ENCODE measurements at places on chromosomes 4 and X. TPM values are rescaled to one million over a fixed set of nuclear protein-coding genes. Genes with fewer than 3 reads are reported as not detected.
A peak's percentile ranks its signal among the peaks of the same experiment; 100 is the strongest.

Gene AASDH
- 12.9 TPM for total RNA-seq

Gene VCX2
- total RNA-seq, result not detected

Gene RGN
- not detected for total RNA-seq

Gene HHIP
- 2.7 TPM for total RNA-seq

Gene SPACA5
- not detected for total RNA-seq

Gene TNIP3
- total RNA-seq, result not detected

Gene LAMP2
- 27.7 TPM for total RNA-seq

Gene PIM2
- 163 TPM for total RNA-seq

Gene FRMPD3
- total RNA-seq, result 0.26 TPM

GRCh38 chr4:190014771-190015537 lies 12.1 kb downstream of the FRG2 start:
- peak; percentile 52 for DNase-seq

DNA sequence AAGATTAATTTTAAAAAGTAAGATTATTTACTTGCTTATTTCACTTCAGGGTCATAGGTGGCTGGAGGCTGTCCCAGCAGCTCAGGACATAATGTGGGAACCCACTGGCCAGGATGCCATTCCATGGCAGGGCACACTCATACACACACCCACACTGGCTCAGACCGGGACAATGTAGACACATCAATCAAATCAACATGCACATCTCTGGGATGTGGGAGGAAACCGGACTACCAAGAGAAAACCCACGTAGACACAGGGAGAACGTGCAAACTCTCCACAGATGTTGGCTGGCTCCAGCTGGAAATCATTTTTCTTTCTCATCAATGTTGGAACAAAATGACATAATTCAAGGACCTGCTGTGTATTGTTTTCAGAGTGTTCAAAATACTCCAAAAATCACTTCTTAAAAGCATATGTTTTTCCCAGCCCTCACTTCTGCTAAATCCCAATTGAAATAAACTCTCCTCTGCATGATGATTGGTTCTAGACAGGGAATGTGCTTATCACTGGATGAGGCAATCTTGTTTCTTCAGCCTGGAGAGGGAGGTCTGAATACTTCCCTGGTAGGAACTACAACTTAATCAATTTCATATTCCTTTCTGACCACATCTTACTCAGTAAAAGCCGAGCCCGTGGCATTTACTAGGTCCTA lies 18.6 kb upstream of the CPE start:
- no peak for DNase-seq

- DNase-seq, result no peak
Measured at GRCh38 chr4:151403656-151404055, 5.3 kb upstream of the FHIP1A start.

GRCh38 chrX:13487731-13488505 lies 81.5 kb upstream of the EGFL6 start:
- DNase-seq, result peak; percentile 54

DNA sequence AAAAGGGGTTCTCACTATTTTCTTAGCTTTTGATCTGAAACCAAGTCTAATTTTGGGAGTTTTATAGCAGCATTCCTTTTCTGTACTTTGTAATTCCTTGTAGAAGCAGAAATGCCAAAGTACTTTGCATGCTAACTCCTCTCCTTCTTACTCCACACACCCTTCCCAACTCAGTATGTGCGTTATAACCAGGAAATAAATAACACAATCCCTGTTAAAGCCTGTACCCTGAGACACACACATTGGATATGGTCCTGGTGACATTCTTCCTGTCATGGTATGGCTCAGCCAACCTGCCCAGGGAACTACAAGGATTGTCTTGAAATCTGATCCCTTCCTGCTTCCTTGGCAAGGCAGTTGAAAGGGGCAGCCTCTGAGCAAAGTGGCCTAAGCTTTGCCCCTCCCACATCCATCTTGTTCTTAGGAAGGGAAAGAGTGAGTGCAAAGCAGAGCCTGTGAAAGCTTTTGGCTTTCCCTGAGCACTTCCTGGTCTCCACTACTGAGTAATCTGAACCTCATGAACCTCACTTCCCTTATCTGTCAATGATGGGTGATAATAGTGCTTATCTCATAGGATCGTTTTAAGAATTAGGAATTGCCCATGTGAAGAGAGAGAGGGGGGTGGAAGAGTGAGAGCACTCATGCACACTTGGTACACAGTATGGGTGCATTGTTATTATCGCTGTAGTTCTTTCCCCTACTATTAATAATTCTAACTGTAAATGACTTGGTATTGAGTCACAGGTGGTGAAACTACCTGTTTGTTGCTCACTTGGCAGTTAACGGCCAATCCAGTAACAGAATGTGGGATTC lies 109.3 kb downstream of the AFF2 start:
- peak; percentile 64 for DNase-seq

- DNase-seq, result no peak
Measured at GRCh38 chrX:1281521-1281920, 12.9 kb downstream of the CSF2RA start.

GRCh38 chrX:56248492-56248891 lies 16.3 kb downstream of the KLF8 start:
- DNase-seq, result peak; percentile 34

- DNase-seq, result no peak
Measured at GRCh38 chr4:164616961-164617360, 137.0 kb upstream of the SMIM31 start.

DNA sequence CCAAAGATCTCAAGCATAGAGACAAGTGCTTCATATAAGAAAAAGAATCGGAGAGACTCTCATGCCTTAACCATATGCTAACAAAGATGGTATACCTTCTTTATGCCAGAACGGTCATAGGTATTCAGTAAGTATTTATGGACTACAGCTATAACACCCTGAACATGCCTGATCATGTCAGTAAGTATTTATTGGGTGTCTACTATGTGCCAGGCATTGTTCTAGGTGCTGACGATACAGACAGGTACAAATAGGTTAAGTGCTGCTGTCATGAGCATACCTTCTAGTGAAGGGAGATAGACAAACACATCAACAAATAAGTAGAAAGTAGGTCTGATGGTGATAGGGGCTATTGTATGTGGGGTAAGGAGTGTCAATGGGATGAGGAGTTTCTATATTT lies 9.5 kb upstream of the MID1 start:
- DNase-seq, result no peak

DNA sequence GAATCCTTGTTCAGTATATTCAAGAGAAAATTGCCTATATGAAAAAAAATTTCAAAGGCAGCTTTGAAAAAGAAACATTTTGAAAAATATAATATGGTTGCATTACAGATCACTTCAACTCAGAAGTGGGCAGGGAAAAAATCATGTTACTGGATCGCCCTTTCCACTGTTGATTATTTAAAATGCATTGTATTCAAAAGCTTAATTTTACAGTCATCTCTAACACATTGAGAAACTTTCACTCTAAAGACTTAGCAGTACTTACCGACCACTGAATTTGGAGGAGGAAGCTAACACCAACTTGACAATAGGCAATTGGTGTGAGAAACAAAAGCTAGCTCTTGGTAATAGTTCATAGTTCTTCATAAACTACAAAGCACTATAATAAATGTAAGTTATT lies 101.9 kb downstream of the CEP135 start:
- DNase-seq, result no peak

GRCh38 chrX:71095981-71096759 lies 519 bp downstream of the FOXO4 start:
- DNase-seq, result no peak

DNA sequence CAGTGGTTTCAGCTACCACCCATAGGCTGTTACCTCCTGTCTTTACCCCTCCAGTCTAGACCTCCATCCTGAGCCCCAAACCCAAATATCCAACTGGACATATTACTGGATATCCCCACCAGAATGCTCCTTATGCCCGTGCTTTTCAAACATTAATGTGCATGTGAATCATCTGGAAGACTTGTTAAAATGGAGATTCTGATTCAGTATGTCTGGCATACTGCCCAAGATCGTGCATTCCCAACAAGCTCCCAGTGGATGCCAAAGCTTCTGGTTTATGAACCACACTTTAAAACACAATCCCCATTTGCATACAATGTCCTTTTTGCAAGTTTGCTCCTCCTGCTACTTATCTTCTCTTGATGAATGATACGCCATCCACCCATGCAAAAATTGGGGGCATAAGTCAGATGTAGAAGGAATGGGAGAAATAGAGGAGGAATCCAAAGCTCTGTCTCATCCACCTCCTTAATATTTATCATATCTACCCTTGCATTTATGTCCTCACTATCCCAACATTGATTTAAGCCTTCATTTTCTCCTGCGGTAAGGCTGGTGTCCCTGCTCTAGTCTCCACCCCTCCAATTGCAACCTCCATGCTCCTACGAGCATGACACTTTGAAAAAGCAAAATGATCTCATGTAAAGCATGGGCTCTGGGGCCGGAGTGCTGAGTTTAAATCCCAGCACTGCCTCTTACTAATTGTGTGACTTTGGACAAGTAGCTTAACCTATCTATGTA lies 7.4 kb upstream of the PGRMC1 start:
- no peak for DNase-seq

GRCh38 chr4:168609369-168609768 lies 112.5 kb downstream of the PALLD start:
- DNase-seq, result no peak

DNA sequence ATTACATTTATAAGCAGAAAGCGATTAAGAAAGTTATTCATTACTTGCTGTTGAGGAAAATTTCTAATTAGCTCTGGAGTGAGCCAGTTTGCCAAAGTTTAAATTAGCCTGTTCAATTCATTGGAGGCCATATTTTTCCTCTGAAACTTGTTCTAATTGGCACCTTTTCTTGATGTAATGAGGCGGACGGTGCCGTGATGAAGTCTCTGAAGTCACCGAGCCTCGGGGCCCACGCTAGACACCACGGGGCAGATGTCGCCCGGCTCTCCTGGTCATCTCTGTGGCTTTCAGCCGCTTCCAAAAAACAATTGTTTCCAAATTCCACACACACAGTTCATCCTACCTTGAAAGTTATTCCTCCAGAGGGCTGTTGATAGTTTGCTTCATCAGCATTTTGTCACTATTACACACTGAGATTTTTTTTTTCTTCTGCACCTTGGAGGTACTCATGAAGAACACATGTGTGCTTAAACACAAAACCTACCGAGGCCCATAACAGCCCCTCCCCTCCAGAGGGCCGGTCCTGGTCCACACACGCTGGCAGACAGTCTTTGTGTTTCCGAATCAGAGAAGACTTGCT lies 3.9 kb upstream of the CTAG2 start:
- no peak for DNase-seq

DNA sequence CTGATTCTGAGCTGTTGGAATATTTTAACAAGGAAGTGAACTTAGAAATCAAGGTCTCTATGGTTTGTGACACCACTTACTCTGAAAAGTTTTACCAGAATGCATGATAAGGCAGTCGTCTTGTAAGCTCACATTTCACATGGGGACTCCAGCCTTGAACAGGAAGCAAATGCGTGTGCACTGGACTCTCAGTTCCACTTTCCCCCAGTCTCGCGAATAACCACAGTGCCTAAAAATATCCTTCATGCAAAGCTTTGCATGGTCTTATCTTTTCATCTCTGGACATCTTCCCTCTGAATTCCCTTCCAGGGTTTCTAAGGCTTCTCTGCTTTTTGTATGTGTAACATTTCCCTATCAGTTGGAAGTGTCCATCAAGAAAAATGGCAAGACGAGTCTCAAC lies 581.8 kb downstream of the NLGN4X start:
- no peak for DNase-seq

GRCh38 chrX:103536071-103536470 lies 16.8 kb upstream of the RAB40A start:
- DNase-seq, result no peak

Data from H9 (cell line).